ENCODE measurements at places on chromosomes 3 and 15. TPM values are rescaled to one million over a fixed set of nuclear protein-coding genes. Genes with fewer than 3 reads are reported as not detected.

DNA sequence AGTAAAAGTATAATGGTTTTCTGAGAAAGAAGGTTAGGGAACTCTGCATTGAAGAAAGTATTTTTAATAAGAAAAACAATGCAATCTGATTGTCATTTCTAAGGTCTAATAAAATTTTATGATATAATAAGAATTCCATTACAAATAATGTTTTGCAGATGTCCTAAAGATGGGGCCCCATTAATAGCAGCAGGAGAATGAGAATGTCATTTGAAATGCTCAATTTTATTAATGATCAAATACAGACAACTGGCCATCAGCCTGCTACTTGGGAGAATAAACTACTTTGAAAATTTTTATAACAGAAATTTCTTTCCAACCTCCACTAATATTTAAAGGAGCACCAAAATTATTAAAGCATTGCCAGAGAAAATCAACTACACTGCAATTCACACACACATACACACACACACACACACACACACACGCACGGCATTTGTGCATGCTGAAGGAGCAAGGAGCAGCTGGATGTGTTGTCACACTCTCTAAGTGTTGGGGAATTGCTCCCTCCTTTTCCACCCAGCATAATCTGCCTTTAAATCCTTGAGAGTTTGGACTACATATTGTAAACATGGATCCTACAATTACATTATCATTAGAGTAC is 109.5 kb downstream of the THRB start:
- peaks cover 49% of the 10 kb centered on the region for H3K4me1 ChIP-seq
- no peak overlapping the region for H3K27ac ChIP-seq
- H3K4me3 ChIP-seq, result no peak overlapping the region
- no peaks in the 10 kb centered on the region for H3K27me3 ChIP-seq

DNA sequence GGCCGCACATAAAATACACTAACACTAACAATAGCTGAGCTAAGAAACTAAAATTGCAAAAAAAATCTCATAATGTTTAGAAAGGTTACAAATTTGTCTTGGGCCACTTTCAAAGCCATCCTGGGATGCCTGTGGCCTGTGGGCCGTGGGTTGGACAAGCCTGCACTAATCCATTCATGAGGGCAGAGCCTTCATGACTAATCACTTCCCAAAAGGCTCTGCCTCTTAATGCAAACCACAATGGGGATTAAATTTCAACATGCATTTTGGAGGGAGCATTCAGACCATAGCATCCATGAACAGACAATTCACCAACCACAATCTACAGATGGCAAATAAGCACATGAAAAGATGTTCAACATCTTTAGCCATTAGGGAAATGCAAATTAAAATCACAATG is 128.2 kb downstream of the SUCLG2 start:
- no peak overlapping the region for H3K27ac ChIP-seq
- no peak for DNase-seq
- H3K36me3 ChIP-seq, result peaks cover 28% of the 10 kb centered on the region
- H3K27me3 ChIP-seq, result no peaks in the 10 kb centered on the region
- no peak overlapping the region for H3K4me3 ChIP-seq

GRCh38 chr3:177357352-177358090 is 160.2 kb upstream of the TBL1XR1 start:
- H3K4me1 ChIP-seq, result peaks cover 68% of the 10 kb centered on the region
- no peak for DNase-seq
- peak overlapping the region; percentile 88 for H3K27ac ChIP-seq

DNA sequence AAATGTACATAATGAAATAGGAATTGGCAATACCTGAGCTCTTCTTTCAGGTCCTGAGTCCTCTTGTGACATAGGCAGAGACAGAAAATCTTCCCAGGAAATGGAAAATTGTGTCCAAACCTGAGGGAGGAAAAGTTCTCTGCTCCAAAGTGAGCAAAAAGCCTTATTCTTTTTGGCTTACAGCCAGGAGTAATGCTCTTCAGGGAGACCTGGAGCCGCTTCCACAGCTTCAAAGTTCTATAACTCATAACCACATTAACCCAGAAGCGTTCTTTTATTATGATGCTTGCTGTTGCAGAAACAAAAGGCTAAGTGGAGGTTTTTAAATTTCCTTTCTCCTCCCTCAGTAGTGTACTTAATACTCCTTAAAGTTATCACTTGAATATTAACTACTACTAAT is 633 bp downstream of the IGSF10 start:
- no peaks in the 10 kb centered on the region for H3K36me3 ChIP-seq
- no peak for DNase-seq
- H3K27ac ChIP-seq, result no peak overlapping the region
- peaks cover 12% of the 10 kb centered on the region for H3K4me1 ChIP-seq

- no peak overlapping the region for H3K27ac ChIP-seq
- DNase-seq, result no peak
- no peak overlapping the region for H3K4me3 ChIP-seq
These were observed 15.3 kb upstream of the STRIT1 start for GRCh38 chr3:155308831-155309230.

DNA sequence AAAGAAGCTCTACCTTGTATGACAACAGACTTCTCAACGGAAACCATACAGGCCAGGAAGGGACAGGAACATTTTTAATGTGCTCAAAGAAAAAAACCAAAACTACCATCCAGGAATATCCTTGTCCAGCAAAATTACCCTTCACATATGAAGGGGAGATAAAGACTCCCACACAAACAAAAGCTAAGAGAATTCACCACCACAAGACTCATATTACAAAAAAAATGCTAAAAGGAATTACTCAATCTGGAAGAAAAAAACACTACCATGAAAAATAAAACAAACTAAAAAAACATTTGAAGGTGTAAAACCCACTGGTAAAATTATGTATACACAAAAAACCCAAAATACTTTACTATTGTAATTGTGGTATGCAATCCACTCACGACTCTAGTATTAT is 57.2 kb downstream of the DLG1 start:
- no peak for DNase-seq
- no peaks in the 10 kb centered on the region for H3K27me3 ChIP-seq
- no peak overlapping the region for H3K4me3 ChIP-seq
- no peaks in the 10 kb centered on the region for H3K4me1 ChIP-seq
- H3K36me3 ChIP-seq, result peaks cover 5% of the 10 kb centered on the region

- H3K36me3 ChIP-seq, result no peaks in the 10 kb centered on the region
- H3K27me3 ChIP-seq, result no peaks in the 10 kb centered on the region
- H3K4me3 ChIP-seq, result no peak overlapping the region
- no peak for DNase-seq
These were observed 1159.6 kb downstream of the TBL1XR1 start for GRCh38 chr3:176037636-176038035.

GRCh38 chr3:49471856-49472495 is 1.9 kb downstream of the DAG1 start:
- no peak for DNase-seq
- peak overlapping the region; percentile 85 for H3K4me3 ChIP-seq
- no peaks in the 10 kb centered on the region for H3K27me3 ChIP-seq
- peaks cover 71% of the 10 kb centered on the region for H3K4me1 ChIP-seq
- H3K27ac ChIP-seq, result peak overlapping the region; percentile 96

DNA sequence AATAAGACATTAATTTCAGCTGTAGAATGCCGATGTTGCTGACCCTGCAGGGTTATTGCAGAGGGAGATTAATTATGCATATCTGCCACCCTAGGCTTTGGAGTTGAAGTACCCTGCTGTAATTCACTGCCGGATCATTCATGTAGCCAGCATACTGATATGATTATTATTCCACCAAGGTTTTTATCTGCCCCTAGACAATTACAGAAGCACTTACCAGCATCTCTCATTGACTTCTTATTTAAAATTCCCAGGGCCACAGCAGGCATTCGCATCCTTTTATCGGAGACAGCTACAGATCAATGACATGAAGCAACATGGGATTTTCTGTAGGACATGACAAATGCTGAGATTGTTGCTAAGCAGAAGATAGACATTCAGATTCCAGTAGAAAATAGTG is 31.3 kb downstream of the IL1RAP start:
- H3K27ac ChIP-seq, result no peak overlapping the region
- no peak overlapping the region for H3K4me3 ChIP-seq
- H3K36me3 ChIP-seq, result no peaks in the 10 kb centered on the region
- H3K27me3 ChIP-seq, result no peaks in the 10 kb centered on the region
- no peak for DNase-seq

GRCh38 chr3:111691293-111691909 is 96.3 kb upstream of the ZBED2 start:
- H3K4me1 ChIP-seq, result no peaks in the 10 kb centered on the region
- no peaks in the 10 kb centered on the region for H3K36me3 ChIP-seq
- H3K27me3 ChIP-seq, result no peaks in the 10 kb centered on the region
- H3K4me3 ChIP-seq, result no peak overlapping the region
- no peak for DNase-seq

DNA sequence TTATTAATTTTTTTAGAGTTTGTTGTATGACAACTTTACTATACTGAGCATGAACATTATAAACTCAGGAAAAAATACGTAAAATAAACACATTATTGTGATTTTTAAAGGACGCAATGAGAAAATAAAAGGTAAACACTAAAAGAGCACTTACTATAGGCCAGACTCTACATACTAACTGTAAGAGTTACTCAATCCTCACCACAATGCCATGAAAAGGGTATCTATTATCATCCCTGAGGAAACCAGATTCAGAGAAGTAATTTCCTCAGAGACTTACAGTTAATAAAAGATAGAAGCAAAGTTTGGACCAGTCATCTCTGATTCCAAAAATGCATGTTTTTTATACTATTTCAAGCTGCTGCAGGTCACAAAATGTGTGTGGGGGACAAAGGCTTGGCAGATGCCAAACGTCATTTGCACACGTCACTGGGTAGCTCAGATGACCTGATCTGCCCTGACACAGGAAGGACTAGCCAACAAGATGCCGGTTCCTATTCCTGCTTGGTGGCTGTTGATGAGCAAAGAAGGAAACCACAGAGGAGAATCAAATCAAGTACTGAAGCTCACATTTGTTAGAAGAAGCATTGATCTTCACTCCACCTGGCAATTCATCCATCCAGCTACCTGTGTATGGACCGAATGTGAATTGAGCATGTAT is 42.3 kb downstream of the KLHL6 start:
- no peak for DNase-seq
- H3K27me3 ChIP-seq, result no peaks in the 10 kb centered on the region
- no peaks in the 10 kb centered on the region for H3K36me3 ChIP-seq
- no peak overlapping the region for H3K27ac ChIP-seq

GRCh38 chr3:186653984-186654383 is 11.8 kb upstream of the HRG start:
- H3K27me3 ChIP-seq, result no peaks in the 10 kb centered on the region
- H3K4me1 ChIP-seq, result no peaks in the 10 kb centered on the region
- H3K27ac ChIP-seq, result no peak overlapping the region
- no peaks in the 10 kb centered on the region for H3K36me3 ChIP-seq
- H3K4me3 ChIP-seq, result no peak overlapping the region

- no peak overlapping the region for H3K27ac ChIP-seq
- H3K36me3 ChIP-seq, result no peaks in the 10 kb centered on the region
- H3K4me3 ChIP-seq, result no peak overlapping the region
- H3K27me3 ChIP-seq, result no peaks in the 10 kb centered on the region
- no peak for DNase-seq
- H3K4me1 ChIP-seq, result peaks cover 18% of the 10 kb centered on the region
These were observed 71.1 kb downstream of the DNAJB8 start for GRCh38 chr3:128395500-128396162.

- H3K4me3 ChIP-seq, result no peak overlapping the region
- no peak overlapping the region for H3K27ac ChIP-seq
- no peak for DNase-seq
These were observed 33.5 kb downstream of the BCL2L10 start for GRCh38 chr15:52078876-52079700.

DNA sequence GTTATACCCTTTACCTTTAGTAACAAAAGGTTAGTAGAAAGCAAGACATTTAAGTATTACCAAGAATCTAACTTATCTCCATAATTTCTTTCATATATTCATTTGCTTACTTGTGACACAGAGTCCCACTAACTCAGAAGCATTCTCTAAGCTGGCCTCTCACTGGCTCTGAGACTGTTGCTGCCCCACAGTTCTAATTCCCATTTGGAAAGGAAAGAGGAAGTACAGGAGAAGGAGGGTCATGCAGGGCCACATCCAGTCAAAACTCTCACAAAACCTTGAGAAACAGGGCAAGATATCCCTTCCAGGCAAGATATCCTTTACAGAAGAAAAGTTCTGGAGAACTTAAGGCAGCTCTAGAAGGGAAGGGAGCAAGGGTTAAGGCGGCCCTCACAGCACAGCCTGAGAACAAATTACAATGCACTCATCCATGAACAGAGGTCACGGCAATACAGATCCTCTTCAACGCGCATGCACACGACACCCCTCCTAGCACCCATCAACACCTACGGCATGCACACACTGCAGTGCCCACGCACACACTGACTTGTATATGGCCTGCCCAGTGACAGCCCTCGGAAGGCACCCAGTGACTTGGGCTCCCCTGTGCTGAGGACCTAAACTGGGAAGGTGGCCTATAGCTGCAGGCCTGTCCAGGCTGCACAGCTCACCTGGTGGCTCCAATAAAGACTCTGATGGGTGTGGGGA is 13.0 kb upstream of the MYO5C start:
- H3K27ac ChIP-seq, result no peak overlapping the region
- H3K27me3 ChIP-seq, result no peaks in the 10 kb centered on the region
- no peak overlapping the region for H3K4me3 ChIP-seq
- H3K4me1 ChIP-seq, result no peaks in the 10 kb centered on the region
- no peak for DNase-seq

GRCh38 chr3:32990116-32990515 is 38.7 kb downstream of the CCR4 start:
- no peaks in the 10 kb centered on the region for H3K36me3 ChIP-seq
- H3K4me3 ChIP-seq, result no peak overlapping the region
- no peak for DNase-seq
- no peak overlapping the region for H3K27ac ChIP-seq

GRCh38 chr15:58929891-58930416 is 3.5 kb downstream of the SLTM start:
- no peak overlapping the region for H3K4me3 ChIP-seq
- H3K4me1 ChIP-seq, result peaks cover 43% of the 10 kb centered on the region
- no peak overlapping the region for H3K27ac ChIP-seq
- DNase-seq, result no peak
- H3K27me3 ChIP-seq, result no peaks in the 10 kb centered on the region

GRCh38 chr3:113698956-113699355 is 2.5 kb upstream of the USF3 start:
- H3K4me1 ChIP-seq, result peaks cover 33% of the 10 kb centered on the region
- peaks cover under 1% of the 10 kb centered on the region for H3K36me3 ChIP-seq
- DNase-seq, result no peak
- H3K4me3 ChIP-seq, result peak overlapping the region; percentile 46
- peak overlapping the region; percentile 99 for H3K27ac ChIP-seq

- H3K27ac ChIP-seq, result no peak overlapping the region
- H3K4me1 ChIP-seq, result no peaks in the 10 kb centered on the region
- no peak overlapping the region for H3K4me3 ChIP-seq
- DNase-seq, result no peak
These were observed 12.5 kb downstream of the ARPP21 start for GRCh38 chr3:35651851-35652250.

- no peak overlapping the region for H3K27ac ChIP-seq
- no peaks in the 10 kb centered on the region for H3K36me3 ChIP-seq
- H3K27me3 ChIP-seq, result no peaks in the 10 kb centered on the region
- H3K4me3 ChIP-seq, result no peak overlapping the region
These were observed 20.8 kb upstream of the TNIK start for GRCh38 chr3:171481011-171481410.

Gene KBTBD13
- total RNA-seq, result not detected

Gene DIS3L
- 35.3 TPM for total RNA-seq

Gene FBXL2
- total RNA-seq, result 5.4 TPM

Gene KBTBD8
- 2.5 TPM for total RNA-seq

Gene FGF12
- 10.2 TPM for total RNA-seq

Gene CPA3
- total RNA-seq, result 23.2 TPM

Gene MCTP2
- 5.8 TPM for total RNA-seq

Gene C3orf52
- 3.3 TPM for total RNA-seq

Gene SLC24A5
- not detected for total RNA-seq

Gene TUSC7
- total RNA-seq, result not detected

Gene DGKG
- total RNA-seq, result 169 TPM

Gene CFAP91
- total RNA-seq, result 6.5 TPM

Gene NAA80
- 8.5 TPM for total RNA-seq

Gene ACP3
- total RNA-seq, result 1.8 TPM

Measured in esophagus muscularis mucosa (tissue), 4 donors.